Renal pelvis (tissue), 12 donors: ENCODE measurements at places on chromosomes 4 and X.

DNA sequence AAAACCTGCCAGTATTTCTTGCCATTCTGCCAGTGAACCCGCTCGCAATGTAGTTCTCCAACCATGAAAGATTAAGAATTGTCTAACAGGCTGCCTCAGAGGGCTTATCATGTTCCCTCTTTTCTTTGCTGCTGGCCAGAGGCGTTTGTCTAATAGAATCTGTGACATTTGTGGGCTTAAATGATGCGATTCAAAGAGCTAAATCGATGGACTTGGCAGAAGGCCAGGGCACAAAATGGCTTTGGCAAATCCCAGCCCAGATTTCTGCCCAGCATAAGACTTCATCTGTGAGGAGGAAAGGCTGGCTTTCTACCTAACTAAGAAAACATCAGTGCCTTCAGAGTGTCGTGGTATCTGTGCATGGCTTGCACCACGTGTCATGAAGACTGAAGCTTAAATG, 79.9 kb downstream of the TRPC5OS start:
- no peak for DNase-seq

- peak; percentile 76 for DNase-seq
Measured at GRCh38 chr4:110005461-110006056, 92.9 kb downstream of the EGF start.

DNA sequence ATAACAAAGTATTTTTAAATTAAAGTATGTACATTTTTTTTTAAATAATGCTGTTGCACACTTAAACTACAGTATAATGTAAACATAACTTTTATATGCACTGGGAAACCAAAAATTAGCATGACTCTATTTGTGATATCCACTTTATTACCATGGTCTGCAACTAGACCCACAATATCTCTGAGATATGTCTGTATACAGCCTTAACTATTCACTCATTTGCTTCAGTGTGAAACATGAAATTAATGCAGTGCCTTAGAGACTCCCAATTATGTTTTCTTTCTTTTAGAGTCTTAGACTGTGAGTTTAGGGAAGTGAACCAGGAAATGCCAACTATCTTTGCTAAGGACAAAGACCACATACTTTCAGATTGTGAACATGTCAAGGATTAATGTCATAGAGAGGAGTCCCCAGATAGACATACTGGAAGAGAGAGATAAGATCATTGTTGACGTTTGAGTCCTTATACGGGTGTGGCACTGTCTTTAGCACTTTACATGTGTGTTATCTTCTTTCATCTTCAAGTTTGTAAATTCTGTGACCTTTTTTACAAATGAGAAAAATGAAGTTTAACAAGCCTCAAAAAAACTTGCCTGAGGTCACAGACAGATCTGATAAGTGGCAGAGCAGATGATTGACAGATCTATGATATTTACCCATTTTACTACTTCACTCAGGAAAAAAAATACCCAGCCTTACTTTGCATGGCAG, 23.2 kb downstream of the CXorf58 start:
- DNase-seq = no peak

DNA sequence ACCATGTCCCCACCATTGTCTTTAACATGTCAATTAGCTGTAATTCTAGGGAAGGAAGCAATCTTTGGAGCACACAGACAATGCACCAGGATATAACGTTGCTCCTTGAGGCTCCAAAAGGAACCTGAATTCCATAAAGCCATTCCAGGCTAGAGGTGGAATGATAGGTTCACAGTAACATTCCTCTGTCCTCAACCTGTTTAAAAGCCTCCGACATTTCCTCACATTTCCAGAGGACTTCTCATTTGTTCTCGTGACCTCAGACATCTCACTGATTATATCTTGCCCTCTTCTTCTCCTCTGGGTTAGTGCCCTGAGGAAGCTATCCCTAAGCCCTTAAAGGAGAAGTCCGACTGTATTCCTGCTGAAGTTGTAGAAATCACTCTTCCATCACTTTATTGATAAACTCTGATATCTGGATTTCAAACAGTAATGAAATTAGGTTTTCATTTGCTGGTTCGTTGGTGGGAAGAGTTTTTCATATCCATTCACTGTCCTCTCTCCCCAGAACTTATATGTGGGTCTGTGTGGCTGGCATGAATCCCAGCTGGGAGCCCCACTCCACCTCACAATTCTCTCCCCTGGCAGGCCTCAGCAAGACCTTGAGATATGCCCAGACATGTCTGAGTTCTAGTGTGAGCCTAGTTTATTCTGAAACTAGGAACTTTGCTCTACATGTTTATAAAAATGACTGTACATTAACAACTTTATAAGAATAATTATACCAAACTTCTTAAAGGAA, 44.2 kb upstream of the PRSS12 start:
- no peak for DNase-seq

DNA sequence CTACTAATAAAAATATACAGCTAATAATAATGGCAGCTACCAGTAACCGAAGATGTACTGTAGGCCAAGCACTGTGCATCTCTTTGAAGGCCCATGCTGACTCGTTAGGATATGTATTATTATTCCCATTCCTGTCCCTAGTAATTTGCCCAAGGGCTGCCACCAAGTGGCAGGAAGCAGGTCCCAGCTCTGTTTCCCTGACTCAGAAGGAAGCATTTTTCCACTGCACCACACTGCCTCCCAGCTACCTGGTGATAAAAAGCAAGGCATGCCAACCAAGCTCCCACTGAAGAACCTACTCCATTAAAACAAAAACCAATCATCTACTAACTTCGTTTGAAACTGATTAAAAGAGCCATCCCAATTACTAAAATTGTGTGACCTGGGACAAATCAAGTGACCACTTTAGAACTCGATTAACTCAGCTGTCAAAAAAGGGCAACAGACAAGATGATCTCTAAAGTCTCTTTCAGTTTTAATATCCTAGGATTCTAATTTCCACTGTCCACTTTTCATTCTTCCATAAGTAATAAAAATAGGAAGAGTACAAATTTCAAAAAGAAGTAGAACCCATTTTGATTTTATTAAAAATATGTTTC, 24.3 kb upstream of the PGM2 start:
- DNase-seq = peak; percentile 76

GRCh38 chr4:59537246-59537886, 1662.8 kb upstream of the ADGRL3 start:
- no peak for DNase-seq
